ENCODE measurements at places on chromosomes 2 and 18. TPM values are rescaled to one million over a fixed set of nuclear protein-coding genes. Genes with fewer than 3 reads are reported as not detected.

The ZC3H6 gene
- 9.7 TPM for polyA plus RNA-seq

The CHST9 gene
- polyA plus RNA-seq, result 6.3 TPM

The SERPINB12 gene
- polyA plus RNA-seq, result not detected

The NTSR2 gene
- not detected for polyA plus RNA-seq

The ZAP70 gene
- polyA plus RNA-seq, result 2.7 TPM

The TOGARAM2 gene
- 0.82 TPM for polyA plus RNA-seq

The TRIM43 gene
- polyA plus RNA-seq, result 0.12 TPM

The HTR2B gene
- polyA plus RNA-seq, result 15.1 TPM

The TDRD15 gene
- polyA plus RNA-seq, result not detected

The RGPD5 gene
- 2.5 TPM for polyA plus RNA-seq

The POTEC gene
- polyA plus RNA-seq, result 0.03 TPM

The KCNE4 gene
- polyA plus RNA-seq, result 34.0 TPM

The OTOS gene
- 0.33 TPM for polyA plus RNA-seq

The ATP5MC3 gene
- polyA plus RNA-seq, result 329 TPM

The ING5 gene
- polyA plus RNA-seq, result 55.8 TPM

The RGPD4 gene
- polyA plus RNA-seq, result 0.03 TPM

The CPS1 gene
- 8.4 TPM for polyA plus RNA-seq

The ANTXR1 gene
- polyA plus RNA-seq, result 113 TPM

The SLC4A5 gene
- polyA plus RNA-seq, result 2.2 TPM

The TMEM237 gene
- polyA plus RNA-seq, result 60.0 TPM

The SLC16A14 gene
- polyA plus RNA-seq, result 7.5 TPM

The CTNNA2 gene
- polyA plus RNA-seq, result 23.1 TPM

The SGPP2 gene
- polyA plus RNA-seq, result 16.3 TPM

The DPP4 gene
- 136 TPM for polyA plus RNA-seq

The RSAD2 gene
- polyA plus RNA-seq, result 3.3 TPM

The DSG4 gene
- not detected for polyA plus RNA-seq

The B3GNT7 gene
- 3.3 TPM for polyA plus RNA-seq

The IL36G gene
- 0.35 TPM for polyA plus RNA-seq

The EGR4 gene
- polyA plus RNA-seq, result not detected

The PSTPIP2 gene
- polyA plus RNA-seq, result 10.9 TPM

The CENPA gene
- polyA plus RNA-seq, result 15.8 TPM

The CCDC88A gene
- polyA plus RNA-seq, result 80.8 TPM

The SEPTIN10 gene
- polyA plus RNA-seq, result 133 TPM

The GKN2 gene
- not detected for polyA plus RNA-seq

The MAPK4 gene
- polyA plus RNA-seq, result 8.4 TPM

The C2orf80 gene
- polyA plus RNA-seq, result 0.58 TPM

The FBXO15 gene
- polyA plus RNA-seq, result 4.7 TPM

The RAMP1 gene
- 3.2 TPM for polyA plus RNA-seq

The DCDC2C gene
- 0.32 TPM for polyA plus RNA-seq

The MAP3K2 gene
- 27.1 TPM for polyA plus RNA-seq

The MAB21L4 gene
- 2.5 TPM for polyA plus RNA-seq

The NT5DC4 gene
- 0.49 TPM for polyA plus RNA-seq

The SCN9A gene
- polyA plus RNA-seq, result 2.3 TPM

The SPP2 gene
- polyA plus RNA-seq, result 1.4 TPM

The THSD7B gene
- 4.5 TPM for polyA plus RNA-seq

The UCN gene
- 1.0 TPM for polyA plus RNA-seq

The ANKMY1 gene
- polyA plus RNA-seq, result 10.0 TPM

The TCF7L1 gene
- polyA plus RNA-seq, result 53.7 TPM

The ELOA2 gene
- polyA plus RNA-seq, result 0.09 TPM

Data from left renal pelvis (tissue), 4 donors.